ENCODE measurements at places on chromosomes 12 and 14.

DNA sequence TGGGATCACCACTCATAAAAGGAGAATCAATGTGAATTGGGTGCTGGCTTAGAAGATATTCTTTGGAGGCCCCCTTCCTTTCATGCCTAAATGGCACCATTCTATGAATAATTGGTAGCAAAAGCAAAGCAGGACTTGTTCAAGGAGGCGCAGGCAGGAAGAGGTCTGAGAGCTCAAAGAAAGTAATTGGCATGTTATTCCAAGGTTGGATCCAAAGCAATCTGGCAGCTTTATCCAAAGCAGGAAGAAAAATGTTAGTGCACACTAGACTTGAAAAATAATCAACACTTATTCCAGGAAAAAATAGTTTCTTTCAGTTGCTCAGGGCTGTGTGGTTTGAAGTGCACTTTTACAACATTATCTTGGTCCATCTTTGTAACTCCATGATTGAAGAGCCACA is 326.4 kb downstream of the NUAK1 start:
- DNase-seq: no peak

- DNase-seq: no peak
These were observed 705.6 kb upstream of the SEL1L start for GRCh38 chr14:82239223-82239622.

DNA sequence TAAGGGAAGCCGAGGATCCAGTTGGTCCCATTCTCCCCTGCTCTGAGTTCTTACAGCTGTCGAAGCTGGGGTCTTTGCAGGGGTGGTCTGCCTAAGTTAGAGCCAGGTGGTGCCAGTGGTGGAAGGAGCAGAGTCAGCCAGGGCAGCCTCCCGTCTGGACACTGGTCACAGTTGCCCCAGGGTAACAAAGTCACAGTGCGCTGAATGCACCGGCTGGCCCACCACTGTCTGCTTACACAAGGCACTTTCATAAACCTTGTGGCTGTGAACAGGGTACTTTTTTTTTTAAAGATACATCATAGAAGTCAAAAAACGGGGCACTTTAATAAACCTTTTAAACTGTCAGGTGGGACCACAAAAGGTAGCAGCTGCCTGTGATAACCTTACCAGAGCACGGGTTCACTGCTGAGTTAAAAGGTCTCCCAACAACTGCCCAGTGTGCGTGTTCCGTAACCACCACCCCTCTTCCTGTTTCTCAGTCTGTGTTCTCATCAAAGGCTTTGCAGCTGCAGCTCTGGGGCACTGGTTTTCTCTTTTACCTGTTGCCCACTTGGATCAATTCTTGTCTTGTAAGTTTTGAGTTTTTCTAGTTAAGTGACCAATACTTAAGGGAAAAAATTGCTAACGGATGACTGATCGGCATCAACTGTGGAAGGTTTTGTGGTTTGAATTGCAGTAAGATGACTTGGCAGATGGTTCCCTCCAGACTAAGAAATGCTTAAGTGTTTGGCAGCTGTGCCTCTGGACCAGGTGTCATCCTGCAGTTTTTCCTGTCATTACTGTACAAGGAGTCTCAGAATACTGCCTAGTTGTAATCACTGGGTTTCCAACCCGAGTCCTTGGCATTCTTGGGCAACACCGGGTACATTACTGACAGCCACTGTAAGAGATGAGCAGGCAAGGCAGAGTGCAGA is 55.9 kb downstream of the DYNC1H1 start:
- peak; percentile 89 for DNase-seq

DNA sequence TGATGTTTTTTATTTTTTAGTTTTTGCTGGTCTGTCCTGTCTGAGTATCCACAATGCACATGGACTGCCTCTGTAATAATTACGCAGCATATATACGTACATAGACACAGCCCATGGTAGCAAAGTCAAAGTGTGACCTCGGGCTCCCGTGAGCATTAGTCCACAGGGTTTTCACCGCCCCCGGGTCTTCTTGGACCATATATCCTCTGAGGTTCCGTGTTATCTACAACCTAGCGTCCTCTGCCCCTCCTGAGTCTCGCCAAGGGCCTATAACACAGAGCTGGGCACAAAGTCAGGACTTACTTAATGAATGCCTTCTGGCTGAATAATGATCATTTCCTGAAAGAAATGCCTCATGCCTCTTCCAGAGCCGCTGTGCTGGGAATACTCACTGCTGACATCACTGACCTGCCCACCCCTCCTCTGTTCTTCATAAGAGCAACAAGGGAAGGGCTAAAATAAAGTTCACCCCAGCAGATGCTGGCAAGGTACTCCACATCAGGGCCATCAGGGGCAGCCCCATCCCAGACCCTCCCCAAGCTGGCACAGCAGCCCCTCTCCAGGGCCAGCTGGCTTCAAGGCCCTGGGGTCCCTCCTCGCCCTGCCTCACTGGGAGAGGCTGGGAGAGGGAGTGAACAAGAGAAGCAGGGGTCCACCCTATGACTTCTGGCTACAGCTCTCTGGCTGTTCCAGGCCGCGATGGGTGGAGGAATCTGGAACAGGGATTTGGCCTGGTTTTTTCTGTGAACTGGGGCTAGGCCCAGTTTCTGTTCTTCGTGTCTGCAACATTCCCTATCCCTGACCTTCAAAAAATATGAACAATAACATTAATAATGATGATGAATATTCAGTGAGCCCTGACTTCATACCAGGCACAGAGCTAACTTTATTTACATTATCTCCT is 7.9 kb downstream of the HDAC7 start:
- DNase-seq: peak; percentile 85

GRCh38 chr12:81209012-81209411 is 131.1 kb downstream of the ACSS3 start:
- DNase-seq: peak; percentile 14

DNA sequence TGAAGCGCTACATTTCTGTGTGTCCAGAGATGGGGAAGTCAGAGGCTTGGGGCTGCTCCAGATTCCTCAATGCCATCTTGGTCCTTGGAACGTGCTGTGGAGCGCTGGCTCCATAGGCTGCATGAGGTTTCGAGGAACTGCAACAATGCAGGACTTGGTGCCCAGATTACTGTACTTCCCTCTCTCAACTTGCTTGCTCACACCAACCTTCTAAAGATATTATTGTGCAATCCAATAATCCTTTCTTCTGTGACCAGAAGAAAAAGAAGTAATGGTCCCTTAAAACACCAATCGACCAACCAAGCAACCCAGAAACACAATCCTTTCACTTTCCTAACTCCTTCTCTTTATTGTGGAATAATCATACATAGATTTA is 3.7 kb downstream of the PRICKLE1 start:
- no peak for DNase-seq

DNA sequence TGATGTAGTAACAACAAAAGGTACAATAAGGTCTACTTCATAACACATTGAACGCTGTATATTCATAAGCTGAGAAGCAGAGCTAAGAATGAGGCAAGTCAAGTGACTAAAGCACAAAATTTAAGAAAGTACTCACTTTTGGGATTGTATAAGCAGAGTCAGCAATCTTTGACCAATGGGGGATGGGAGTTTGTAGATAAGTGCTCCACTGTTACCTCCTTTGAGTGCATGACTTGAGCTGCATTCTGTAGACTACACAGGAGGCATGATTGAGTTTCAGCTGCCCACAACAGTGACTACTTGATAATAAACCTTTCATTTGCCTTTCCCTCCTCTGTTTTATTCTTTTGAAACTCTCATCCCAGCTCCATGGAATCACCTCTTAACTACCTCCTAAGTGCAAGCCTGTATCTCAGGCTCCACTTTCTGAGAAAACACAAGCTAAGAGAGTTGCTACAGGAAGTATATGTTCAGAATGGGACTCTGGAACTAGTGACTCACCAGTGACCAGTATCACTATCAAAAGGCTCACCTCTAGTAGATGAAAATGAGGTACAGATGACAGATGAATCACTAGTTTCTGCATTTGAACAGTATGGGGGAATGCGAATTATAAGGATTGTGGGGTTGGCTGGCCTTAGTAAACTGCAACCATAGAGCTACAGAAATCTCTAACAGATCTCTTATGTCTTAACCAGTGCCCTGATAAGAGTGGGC is 49.2 kb downstream of the SLC35F4 start:
- no peak for DNase-seq

DNA sequence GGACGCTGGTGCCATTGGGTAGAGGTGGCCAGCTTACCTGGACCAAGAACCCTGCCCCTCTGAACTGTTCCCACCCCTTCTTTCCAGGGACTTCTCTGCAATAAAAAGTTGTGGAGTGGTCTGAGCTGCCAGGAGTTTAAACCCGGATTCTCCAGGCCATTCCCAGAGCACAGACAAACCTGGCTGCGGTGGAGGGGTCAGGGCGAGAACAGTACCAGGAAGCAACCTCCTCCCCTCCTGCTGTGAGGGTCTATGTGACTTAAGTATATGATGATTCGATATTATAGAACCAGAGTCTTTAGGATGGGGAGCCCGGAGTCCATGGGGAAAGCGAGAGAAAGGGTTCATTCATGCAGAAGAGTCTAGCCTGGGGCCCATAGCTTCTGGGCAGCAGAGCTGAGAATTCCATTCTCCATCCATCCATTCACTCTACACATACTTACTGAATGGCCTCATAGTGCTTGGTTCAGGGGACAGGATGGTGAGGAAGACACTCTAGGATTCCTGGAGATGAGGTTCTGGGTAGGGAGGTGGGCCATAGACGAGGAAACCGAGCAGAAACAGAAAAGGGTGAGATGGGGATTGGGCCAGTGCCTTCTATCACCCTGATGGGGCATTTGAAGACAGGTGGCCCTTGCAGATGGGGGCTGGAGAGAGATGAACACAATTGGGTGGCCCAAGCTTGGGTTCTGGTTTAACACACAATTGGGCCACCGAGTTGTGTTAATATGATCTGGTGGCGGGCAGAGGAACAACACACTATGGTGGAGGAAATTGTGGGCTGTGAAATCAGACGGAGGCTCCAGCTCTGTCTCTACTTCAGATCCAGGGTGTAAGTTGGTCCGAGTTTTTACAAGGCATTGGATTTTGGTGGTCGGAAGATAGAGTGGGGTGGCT is 5.2 kb downstream of the KRT86 start:
- peak; percentile 60 for DNase-seq

GRCh38 chr14:105501504-105502291 is 10.7 kb downstream of the TEDC1 start:
- DNase-seq: no peak

- DNase-seq: no peak
These were observed 83.7 kb downstream of the NINJ2 start for GRCh38 chr12:579420-580110.

GRCh38 chr12:3320881-3321509 is 170.0 kb upstream of the PRMT8 start:
- DNase-seq: no peak

GRCh38 chr14:52351233-52352060 is 37.3 kb downstream of the PTGER2 start:
- DNase-seq: peak; percentile 73

GRCh38 chr14:91523972-91524371 is 13.9 kb upstream of the PPP4R3A start:
- DNase-seq: no peak

DNA sequence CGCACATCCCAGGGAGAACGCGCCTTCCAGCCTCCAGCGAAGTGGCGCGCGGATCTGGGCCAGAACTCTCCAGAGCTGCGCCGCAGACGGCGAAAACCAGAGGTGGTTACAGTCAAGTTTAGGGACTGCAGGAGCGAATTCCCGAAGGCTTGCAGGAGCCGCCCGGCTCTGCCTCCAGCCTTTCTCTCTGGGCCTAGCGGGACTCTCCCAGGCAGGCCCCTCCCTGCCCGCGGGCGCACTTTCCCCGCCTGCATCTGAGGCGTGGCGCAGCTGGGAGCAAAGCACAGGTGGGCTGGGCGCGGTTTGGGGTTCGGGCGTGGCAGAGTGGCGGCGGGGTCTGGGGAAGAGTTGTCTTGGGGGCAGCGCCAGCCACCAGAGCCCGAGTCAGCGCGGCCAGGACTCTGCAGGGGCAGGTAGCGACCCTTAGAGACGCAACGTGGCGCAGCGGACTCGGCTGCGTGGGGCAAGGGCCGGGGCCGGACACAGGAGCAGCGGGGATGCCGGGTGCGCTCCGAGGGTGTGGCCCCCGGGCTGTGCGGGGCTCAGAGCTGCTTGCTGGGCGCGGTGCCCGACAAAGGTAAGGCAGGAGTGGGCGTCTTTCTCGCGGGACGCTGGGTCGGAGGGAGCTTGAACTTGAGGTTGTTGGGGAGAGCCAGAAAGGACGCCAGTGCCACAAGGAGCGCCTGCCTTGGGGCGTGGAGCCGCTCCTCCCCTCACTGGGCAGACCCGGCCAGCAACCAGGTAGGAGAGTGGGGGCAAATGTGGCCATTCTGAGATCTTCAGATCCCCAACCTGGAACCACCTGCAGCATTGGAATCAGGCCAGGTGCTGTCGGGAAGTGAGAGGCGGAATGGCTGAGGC is 1126.0 kb downstream of the AACS start:
- no peak for DNase-seq

DNA sequence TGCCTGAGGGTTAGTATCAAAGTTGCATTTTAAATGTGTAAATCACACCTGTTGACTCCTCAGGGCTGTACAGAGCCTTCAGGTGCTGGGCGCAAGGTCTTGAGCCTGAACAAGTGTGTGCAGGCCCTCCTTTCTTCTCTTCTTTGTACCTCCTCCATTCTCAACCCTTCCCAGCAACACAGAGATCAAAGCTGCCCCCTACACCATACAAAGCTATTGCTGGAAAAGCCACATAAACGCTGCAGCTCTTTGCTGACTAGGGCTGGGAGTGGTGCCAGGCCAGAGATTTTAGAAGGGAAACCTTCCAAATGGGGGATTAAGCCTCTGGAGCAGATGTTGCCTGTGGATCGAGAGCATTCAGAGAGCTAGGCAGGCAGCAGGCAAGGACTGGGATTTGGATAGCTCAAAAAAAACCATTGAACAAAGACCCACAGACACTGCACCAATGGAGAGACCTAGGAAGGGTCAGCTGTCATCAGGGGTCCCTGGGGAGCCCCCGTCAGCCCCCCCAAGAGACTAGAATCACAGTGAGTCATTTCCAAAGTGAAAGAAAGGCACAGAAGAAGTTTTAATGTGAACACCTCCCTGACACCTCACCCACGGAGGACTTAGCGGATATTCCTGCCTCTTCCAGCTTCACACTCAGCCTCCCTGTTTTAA is 18.2 kb upstream of the SUSD6 start:
- DNase-seq: no peak

GRCh38 chr14:43001731-43002130 is 1395.1 kb downstream of the LRFN5 start:
- DNase-seq: no peak

DNA sequence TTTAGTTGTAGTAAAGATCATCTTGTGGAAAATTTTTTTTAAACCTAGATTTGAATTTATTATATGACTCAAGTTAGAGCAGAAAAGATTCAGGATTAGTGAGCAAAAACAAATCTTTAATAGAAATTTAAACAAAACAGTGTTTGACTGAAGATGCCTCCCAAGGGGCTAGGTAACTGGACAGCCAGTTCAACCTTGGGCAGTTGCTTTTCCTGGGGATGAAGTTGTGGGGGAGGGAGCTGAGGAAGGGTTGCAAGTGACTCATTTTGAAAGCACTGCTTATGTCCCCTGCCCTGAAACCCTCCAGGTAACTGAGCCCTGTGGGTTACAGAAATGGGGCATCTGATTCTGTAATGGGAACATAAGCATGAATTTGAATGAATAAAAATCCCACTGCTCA is 13.1 kb downstream of the CFAP54 start:
- DNase-seq: no peak

- DNase-seq: peak; percentile 48
These were observed 3.0 kb downstream of the KIF5A start for GRCh38 chr12:57552835-57553313.
